Stimulated activated CD4-positive, alpha-beta T cell treated with anti-CD3 and anti-CD28 coated beads, Interleukin-2, amount 100 ng/mL, for 24 hours (primary cell): ENCODE measurements at places on chromosomes 3 and 15.

DNA sequence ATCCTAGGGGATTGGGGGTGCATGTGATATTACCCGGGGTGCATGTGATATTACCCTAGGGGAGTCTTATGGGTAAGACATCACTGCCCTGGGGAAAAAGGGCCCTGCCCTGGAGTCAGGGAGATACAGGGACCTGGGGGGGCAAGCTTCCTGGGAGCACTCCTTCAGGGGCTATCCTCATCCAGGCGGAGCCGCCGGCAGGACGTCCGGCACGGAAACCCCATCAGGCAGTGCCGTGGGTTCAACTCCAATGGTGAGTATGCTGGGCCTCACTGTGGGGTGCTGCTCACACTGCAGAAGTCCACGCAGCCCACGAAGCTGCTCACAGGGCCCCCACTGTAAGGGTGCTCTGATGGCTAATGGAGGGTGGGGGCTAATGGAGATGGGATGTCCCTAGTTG lies 5.3 kb upstream of the GNAT1 start:
- no peak for DNase-seq

- DNase-seq, result no peak
Observed at GRCh38 chr15:49978121-49978520, 140.9 kb downstream of the ATP8B4 start.

DNA sequence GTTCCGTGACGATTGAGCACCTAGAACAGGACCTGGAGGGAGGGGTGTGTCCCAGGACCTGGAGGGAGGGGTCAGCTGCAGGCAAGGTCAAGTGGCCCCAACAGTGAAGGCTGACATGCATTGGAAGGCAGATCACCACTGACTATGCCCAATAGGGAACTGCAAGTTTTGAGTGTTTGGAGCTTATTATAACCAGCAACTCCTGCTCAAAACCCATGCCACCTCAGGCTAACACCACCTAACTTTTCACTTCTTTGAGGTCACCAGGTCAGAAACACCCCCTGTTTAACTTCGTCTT lies 93.1 kb downstream of the MYLK start:
- DNase-seq, result no peak

DNA sequence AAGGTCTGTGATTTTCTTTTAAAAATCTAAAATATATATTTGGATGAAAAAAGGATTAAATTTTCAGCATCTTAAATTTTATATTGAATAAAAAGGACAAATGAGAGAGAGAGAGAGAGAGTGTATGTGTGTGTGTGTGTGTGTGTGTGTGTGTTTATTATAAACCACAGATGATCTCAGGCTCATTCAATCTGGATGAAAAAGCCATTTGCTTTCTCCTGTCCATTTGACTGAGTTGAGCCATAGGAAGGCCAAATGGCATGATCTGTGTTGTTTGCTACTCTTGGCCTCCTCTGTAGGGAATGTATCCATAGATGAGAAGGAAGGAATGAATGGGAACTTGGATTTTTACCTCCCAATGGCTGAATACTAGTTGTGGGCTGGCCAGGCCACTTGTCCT lies 92.5 kb upstream of the MEX3B start:
- no peak for DNase-seq

DNA sequence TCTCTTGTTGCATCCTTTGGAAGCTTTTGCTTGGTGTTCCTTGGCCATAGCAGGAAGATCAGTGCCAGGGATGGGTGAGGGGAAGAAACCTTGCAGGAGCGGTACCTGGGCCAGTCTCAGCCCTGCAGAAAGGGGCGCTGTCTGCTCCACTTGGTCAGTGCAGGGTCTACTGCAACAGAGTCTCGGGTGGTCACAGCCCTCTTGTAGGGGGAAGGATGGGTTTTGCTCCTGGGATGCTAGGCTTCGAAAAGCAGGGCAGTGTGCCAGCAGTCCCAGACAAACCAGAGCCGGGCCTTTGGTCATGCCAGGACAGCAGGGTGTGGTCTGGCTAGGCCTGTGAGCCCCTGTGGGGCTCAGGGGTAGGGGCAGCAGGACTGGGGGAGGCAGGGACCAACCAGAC lies 186.7 kb downstream of the APBA2 start:
- no peak for DNase-seq

GRCh38 chr3:161879470-161879869 lies 382.9 kb downstream of the OTOL1 start:
- no peak for DNase-seq

DNA sequence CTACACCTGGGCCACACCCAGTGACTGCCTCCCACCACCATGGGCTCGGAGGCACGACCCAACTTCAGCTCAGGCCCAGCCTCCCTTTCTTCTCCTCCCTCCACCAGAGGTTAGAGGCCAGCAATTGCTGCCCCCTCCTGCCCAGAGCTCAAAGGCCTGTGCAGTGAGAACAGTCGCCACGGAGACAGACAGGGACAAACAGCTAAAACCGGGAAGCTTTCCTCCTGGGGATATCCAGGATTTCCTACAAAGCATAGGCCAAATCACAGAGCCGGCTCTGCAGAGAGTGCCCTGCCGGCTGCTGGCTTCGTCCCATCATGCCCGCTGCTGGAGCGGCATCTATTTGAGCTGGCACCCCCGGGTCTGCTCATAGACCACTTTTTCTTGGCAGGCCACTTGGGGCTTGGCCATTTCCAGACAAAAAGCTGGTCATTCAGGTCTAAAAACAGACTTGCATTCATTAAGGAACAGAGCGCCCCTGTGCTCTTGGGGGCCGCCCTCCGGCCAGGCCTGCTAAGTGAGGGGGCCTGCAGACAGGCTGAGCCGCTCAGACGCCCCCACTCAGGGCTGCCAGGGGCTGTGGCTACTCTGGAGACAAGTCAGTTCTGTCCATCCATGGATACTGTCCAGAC lies 17.5 kb downstream of the GRAMD2A start:
- no peak for DNase-seq

GRCh38 chr3:194957743-194958240 lies 272.1 kb downstream of the FAM43A start:
- no peak for DNase-seq

- DNase-seq, result no peak
Observed at GRCh38 chr3:136249593-136249992, 547 bp upstream of the PCCB start.

DNA sequence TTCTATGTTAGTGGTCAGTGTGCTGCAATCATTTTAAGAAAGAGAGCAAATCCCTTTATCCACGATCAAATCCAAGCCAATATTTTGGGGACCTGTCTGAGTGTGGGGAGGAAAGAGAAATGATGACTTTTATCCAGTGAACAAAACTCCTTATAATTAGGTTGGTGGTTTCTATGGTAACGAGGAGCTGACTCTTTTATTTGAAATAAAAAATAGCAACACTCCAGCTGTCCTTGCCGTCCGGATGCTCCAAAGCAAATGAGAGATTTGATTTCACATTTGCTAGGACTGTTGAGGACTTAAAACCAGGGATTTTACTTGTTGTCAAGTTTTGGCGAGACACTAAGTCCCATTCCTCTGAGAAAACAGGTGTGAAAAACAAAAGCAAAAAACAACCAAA lies 154.0 kb upstream of the PRICKLE2 start:
- no peak for DNase-seq

DNA sequence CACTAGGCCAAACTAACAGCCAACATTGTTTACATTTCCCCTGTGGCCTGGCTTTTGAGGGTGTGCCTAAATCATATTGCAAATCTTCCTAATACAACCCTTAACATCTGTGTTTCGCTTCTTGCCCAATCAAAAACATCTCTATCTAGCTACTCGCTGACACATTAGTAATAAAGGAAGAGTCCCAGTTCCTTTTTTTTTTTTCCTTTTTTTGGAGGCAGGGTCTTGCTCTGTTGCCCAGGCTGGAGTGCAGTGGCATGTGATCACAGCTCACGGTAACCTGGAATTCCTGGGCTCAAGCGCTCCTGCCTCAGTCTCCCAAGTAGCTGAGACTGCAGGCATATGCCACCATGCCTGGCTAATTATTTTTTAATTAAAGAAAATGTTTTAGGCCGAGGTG lies 2.1 kb upstream of the SRPRB start:
- no peak for DNase-seq

GRCh38 chr3:125165189-125165947 lies 47.2 kb downstream of the SLC12A8 start:
- no peak for DNase-seq

- DNase-seq, result no peak
Observed at GRCh38 chr3:132616780-132617179, 19.7 kb downstream of the ACKR4 start.

DNA sequence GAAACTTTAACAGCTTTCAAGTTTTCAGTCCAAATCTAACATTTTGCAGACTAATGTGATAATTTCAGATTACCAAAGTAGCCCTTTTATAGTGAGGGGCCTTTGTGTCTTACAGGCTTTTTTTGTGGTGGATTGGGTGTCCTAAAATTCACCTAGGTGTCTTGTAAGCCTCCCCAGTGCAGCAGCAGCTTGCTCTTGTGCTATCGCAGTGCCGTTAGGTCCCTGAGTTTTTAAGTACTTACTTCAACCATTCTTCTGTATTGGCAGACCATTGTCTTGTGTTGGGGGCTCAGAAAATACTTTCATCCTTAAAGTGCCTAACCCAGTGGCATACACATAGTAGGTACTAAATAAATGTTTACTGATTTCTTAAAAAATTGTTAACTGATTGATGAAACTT lies 2.1 kb downstream of the PDE8A start:
- no peak for DNase-seq

GRCh38 chr3:20511863-20512505 lies 326.0 kb upstream of the SGO1 start:
- DNase-seq, result no peak

- DNase-seq, result no peak
Observed at GRCh38 chr15:71752604-71753289, 57.6 kb upstream of the NR2E3 start.

GRCh38 chr15:51750186-51750585 lies 1.2 kb upstream of the TMOD2 start:
- DNase-seq, result no peak

DNA sequence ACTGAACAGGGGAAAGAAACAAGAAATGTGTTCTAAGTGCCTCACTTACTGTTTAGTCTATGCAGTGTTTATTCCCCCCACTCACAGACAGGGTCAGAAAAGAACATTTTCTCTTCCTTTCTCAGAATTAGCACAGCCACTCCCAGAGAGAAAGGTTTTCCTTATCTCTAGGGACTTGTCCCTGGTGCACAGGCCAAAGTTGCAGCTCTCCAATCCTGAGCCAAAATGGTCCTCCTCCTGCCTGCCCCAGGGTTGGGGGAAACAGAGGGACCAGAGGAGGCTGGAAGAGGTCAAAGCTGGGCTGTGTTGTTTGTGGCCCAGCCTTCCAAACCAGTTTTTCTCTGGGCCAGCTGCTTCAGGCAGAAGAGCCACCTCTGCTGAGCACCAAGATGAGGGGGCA lies 12.0 kb downstream of the RAB6B start:
- no peak for DNase-seq

DNA sequence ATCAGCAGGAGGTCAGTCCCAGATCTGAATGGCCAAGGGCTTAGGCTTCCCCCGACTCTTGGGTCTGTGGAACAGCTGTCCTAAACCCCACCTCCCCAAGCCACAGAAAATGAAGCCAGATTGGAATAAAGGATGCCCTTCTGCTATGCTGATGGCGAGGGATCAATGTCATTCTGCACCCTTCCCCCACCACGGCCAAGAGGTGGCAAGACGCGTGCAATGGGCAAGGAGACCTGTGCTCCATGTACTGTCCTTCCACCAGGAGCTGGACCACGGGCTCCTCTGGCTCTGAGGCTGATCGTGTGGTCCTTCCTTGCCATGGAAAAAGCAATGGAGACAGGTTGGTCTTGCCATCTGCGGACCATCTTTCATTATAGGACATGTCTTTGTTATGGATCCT lies 32.6 kb upstream of the TBC1D21 start:
- DNase-seq, result no peak

DNA sequence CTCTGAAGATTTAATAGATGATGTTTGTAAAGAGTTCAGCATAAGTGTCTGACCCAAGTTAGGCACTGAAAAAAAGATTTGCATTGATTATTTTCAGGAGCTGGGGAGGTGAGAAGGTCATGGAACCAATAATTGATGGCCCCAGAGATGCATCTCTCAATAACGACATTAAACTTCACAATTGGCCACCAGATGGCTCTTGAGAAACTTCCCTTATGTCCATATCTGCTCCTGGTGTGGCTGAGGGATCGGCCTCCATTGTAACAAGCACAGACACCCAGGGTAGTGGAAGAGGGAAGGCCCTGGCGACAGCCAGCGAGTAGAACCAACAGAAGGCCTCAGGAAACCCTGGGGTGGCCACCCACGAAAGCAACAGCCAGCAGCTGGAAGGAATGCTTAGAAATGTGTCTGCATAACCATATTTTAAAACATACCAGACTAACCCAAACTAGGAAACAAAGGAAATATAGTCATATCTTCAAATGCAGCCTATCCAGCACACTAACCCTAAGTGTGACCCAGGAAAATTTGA lies 536.7 kb downstream of the SOX2 start:
- DNase-seq, result no peak

DNA sequence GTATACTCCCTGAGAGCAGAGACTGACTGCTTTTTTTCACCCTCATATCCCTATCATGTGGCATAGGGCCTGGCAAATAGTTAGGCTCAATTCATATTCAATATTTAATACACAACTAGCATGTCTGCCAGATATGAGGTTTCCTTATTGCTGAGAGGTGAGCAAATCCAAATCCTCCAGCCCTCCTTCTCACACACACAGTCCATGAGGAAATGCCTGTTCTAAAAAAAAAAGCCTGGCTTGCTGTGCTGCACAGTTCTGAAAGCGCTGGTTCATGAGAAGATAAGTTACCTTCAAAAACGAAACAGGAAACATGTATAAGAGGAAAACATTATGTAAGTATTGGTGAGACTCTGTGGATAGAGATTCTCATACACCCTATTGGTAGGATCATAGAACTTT lies 15.5 kb upstream of the ACAP2 start:
- DNase-seq, result no peak

GRCh38 chr3:104974316-104974715 lies 392.4 kb upstream of the ALCAM start:
- no peak for DNase-seq

DNA sequence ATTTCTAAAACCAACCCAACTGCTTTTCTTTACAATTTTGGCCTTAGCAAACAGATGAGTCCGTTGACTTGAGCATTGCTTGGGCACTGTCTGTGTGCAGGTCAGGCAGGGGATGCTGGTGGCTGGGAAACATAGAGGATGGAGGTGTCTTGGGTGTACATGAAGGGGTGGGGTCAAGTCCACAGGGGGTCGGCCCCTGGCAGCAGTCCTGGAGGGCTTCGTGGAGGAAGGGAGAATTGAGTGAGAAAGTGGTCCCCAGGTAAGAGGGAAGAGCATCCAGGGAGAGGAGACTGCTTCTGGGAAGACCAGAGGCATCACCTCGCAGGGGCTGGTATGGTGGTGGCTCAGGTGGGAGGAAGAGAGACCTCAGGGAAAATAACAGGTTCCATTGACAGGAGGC lies 144.8 kb downstream of the TJP1 start:
- DNase-seq, result no peak

DNA sequence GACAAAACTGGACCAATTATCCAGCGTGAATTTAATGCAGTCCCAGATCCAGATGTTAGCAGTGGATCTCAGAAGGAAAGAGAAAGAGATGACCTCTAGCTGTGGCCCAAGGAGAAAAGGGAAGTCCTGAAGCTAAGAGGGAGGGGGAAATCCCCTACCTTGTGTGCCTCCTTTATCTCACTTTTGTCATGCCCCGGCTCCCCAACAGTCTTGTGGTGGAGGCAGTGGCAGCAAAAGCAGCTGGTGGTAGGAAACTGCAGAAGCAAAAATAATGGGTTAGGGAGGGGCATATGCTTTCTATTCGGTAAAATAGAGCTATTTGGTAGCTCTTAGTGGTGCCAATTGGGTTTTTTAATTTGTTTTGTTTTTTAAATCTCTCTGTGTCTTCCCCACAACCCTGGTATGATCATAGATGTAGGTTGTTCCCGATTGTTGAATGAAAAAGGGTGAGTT lies 56.5 kb downstream of the MCTP2 start:
- peak; percentile 28 for DNase-seq
